ENCODE measurements at places on chromosomes 4 and X.

- no peak for DNase-seq
Measured at GRCh38 chr4:168715896-168716295, 219.0 kb downstream of the PALLD start.

- no peak for DNase-seq
Measured at GRCh38 chr4:54942721-54943120, 182.7 kb downstream of the KDR start.

DNA sequence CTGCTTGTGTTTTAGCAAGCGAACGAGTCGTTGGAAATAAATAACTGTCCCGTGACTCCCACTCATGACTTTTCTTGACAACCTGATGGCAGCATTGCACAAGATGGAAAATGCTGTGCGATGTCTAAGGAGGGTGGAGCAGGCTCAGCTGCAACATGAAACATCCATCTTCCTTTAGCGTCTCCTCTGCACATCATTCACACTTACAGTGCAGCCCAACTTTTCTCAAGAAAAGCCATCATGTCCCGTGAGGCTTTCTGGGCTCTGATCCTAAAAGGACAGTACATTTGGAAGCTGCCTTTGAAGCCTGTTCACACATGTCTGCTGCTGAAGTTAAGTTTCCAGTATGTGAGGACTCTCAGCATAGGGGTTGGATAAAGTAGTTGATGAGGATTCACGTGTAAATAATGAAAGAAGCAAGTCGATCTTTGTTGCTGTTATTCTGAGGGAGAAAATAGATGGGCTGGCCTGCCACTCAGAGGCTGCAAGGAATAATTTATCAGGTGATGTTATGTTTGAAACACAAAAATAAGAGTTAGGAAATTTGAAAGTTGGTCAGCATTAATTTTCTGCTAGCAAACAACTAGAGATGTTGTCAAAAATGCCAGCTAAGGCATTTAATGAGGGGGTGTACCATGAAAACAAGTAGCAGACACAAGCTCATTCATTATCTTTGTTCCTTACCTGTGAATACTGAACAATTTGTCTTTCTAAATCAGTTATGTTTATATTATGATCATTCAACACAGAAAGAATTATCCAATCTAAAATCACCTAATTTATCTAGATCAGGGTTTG is 328.7 kb upstream of the ZFP42 start:
- DNase-seq: no peak

DNA sequence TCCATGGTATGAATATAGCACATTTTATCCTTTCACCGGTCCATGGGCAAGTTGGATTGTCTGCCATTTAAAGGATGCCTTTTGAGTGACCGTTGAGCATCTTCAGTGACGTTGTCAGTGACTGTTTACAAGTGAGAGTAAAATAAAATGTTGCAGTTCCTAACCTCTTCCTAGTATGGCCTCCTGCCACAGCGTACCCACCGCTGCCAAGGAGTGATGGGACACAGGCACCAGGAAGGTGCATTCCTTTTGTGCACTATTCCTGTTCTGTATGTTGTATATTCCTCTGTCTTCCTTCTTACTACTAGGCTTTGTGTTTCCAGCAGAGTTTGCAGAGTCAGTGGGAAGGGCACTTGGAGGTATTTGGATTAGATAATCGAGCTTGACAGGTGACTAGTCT is 61.5 kb downstream of the SNX25 start:
- no peak for DNase-seq

GRCh38 chr4:81030061-81030980 is at the start of gene BMP3:
Gene BMP3, plus strand, starts transcription at chr4:81030708. Its CDS starts 577 bp downstream, at chr4:81031285.
- DNase-seq: no peak

- DNase-seq: no peak
Measured at GRCh38 chr4:11106759-11107158, 321.9 kb downstream of the HS3ST1 start.

DNA sequence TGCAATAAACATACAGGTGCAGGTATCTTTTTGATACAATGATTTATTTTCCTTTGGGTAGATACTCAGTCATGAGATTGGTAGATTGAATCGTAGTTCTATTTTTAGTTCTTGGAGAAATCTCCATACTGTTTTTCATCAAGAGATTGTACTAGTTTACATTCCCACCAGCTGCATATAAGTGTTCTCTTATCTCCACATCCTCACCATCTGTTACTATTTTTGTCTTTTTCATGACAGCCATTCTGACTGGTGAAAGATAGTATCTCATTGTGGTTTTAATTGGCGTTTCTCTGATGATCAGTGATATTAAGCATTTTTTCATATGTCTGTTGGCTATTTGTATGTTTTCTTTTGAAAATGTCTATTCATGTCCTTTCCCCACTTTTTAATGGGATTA is 202.2 kb downstream of the RAPGEF2 start:
- DNase-seq: no peak

- DNase-seq: no peak
Measured at GRCh38 chr4:139764686-139765310, 99.2 kb downstream of the MGST2 start.

DNA sequence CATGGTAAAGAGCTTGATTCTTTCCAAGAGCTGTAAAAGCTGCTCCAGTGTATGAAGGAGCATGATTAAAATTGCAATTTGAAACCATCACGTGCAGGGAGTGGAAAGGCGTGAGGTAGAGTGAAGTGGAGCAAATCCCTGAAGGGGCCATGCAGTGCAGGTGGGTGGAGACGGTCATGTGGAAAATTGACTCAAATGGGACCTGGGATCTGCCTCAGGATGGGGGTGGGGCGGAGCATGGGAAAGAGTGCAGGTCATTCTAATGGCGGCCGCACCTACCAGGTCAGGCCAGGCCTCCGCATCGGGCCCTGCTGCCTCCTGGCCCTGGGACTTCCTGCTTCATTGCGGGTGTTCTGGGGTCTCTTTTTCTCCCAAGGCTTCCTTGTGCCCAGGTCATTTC is 25.3 kb upstream of the TRIM60 start:
- DNase-seq: no peak

- no peak for DNase-seq
Measured at GRCh38 chrX:55490974-55491373, 1.3 kb upstream of the USP51 start.

DNA sequence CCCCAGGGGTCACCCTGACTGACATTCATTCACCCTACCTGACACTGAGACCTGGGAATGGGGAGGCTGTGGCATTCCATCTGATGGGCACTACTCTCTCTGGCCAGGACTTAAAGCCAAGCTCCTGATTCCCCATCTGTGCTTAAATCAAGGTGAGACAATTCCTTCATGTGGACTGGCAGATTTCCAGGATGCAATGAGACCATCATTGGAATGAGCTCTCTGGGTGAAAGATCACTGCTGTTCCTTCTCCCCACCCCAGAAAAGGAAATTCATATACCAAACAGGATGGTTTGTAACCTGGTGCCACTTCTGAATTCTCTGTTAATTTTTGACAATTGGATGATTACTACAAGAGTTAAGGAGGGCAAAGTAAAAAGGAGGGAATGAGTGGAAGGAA is 354.8 kb downstream of the MID1IP1 start:
- no peak for DNase-seq

DNA sequence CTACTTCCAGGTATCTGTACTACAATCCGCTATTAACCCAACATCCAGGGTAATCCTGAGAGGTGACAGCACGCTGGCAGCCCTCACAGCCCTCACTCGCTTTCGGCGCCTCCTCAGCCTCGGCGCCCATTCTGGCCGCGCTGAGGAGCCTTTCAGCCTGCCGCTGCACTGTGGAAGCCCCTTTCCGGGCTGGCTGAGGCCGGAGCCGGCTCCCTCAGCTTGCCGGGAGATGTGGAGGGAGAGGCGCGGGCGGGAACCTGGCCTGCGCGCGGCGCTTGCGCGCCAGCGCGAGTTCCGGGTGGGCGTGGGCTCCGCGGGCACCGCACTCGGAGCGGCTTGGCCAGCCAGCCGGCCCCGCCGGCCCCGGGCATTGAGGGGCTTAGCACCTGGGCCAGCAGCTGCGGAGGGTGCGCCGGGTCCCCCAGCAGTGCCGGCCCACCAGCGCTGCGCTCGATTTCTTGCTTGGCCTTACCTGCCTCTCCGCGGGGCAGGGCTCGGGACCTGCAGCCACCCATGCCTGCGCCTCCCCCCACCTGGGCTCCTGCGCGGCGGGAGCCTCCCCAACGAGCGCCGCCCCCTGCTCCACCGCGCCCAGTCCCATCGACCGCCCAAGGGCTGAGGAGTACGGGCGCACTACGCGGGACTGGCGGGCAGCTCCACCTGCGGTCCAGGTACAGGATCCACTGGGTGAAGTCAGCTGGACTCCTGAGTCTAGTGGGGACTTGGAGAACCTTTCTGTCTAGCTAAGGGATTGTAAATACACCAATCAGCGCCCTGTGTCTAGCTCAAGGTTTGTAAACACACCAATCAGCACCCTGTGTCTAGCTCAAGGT is 87.3 kb downstream of the PRSS12 start:
- DNase-seq: no peak

- DNase-seq: no peak
Measured at GRCh38 chr4:159506801-159507517, 404.1 kb downstream of the RAPGEF2 start.

DNA sequence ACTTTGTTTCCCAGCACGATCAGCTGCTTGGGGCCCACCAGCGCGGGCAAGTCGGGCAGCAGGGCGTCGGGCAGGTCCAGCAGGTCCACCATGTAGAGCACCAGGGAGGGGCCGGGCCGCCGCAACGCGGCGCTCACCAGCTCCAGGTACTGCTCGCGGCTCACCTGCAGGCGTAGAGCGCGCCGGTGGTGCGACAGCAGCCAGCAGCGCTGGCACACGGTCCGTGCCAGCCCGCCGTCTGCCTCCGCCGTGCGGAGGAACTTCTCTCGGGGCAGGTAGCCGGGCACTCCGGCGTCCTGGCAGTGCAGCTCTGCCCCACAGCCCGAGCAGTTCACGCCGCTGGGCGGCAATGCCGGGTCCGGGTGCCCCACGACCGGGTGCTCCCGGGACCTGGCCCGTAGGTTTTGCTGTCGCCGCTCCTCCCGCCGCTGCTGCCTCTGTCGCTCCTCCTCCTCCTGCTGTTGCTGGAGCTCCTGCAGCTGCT is 527 bp downstream of the NOA1 start:
- DNase-seq: no peak

- no peak for DNase-seq
Measured at GRCh38 chr4:137430171-137430570, 102.1 kb downstream of the PCDH18 start.

- DNase-seq: no peak
Measured at GRCh38 chr4:180106122-180106521, 2137.1 kb upstream of the TENM3 start.

DNA sequence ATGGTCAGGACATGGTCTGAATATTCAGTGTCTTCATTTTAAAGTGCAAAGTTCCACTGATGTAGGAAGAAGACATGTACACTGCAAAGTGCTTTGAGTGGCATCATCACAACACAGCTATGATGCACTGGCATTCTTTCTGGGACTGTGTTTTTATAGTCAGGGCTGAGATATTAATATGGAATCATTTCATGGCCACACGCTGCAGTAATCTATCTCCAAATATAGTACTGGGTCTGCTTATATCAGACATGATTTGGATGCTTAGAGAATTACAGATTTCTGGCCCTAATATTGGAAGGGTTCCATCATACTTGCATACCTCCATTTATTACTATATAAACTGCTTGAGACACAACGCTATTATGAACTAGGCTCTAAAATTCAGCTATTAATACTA is 1170.9 kb downstream of the NLGN4X start:
- DNase-seq: no peak

DNA sequence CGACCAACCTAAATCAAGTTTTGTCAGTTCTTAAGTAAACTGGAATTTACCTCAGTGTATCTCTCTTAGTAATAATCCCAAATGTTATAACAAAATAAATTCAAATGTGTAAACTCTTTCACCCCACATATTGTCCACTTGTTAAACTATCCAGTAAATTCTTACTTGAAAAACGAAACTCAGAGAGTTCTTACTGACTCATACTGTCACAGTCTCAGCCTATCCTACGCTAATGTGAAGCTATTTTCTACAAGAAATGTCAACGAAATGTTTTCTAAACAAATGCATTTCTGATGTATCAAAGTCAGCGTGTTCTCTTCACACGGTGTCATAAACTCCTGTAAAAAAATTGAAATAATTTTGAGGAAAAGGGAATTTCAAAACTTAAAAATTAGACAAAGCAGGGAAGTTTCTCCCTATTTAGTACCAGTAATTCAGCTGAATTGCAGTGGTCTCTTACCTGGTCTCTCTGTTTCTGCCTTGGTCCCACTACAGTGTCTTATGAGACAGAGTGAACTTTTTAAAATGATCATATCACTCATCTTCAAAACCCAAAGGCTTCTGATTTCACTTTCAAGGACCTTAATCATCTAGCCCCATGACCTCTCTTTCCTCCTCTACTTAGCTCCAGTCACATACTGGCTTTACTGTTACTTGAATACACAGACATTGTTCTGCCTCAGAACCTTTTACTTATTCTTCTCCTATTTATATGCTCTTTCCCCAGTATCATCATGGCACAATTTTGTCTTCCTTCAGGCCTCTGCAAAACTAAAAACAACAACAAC is 63.3 kb downstream of the DCAF8L1 start:
- no peak for DNase-seq

- no peak for DNase-seq
Measured at GRCh38 chr4:145614233-145614610, 5.0 kb upstream of the MMAA start.

GRCh38 chrX:39222346-39223113 is 421.3 kb downstream of the MID1IP1 start:
- DNase-seq: no peak

- peak; percentile 18 for DNase-seq
Measured at GRCh38 chr4:111283066-111283677, 660.3 kb upstream of the PITX2 start.

Measured in NCI-H1048 (cell line).